ENCODE measurements at places on chromosomes 12 and 14.
A peak's percentile ranks its signal among the peaks of the same experiment; 100 is the strongest.

GRCh38 chr14:45728434-45729225 is 475.6 kb upstream of the MIS18BP1 start:
- DNase-seq, result no peak

GRCh38 chr12:107242189-107242588 is 148.8 kb upstream of the CRY1 start:
- no peak for DNase-seq

DNA sequence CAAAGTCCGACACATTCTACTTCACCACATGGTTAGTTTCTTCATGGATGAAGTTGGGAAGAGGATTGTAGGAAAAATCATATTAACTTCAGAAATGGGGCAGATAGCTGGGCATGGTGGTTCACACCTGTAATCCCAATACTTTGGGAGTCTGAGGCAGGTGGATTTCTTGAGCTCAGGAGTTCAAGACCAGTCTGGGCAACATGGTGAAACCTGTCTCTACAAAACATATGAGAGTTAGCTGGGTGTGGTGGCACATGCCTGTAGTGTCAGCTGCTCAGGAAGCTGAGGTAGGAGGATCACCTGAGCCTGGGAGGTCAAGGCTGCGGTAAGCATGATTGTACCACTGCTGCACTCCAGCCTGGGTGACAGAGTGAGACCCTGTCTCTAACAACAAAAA is 49.5 kb upstream of the PCED1B start:
- DNase-seq, result no peak

GRCh38 chr12:31832740-31833729 is 104.2 kb upstream of the AMN1 start:
- no peak for DNase-seq

GRCh38 chr12:15899282-15899870 is 11.8 kb upstream of the DERA start:
- no peak for DNase-seq

DNA sequence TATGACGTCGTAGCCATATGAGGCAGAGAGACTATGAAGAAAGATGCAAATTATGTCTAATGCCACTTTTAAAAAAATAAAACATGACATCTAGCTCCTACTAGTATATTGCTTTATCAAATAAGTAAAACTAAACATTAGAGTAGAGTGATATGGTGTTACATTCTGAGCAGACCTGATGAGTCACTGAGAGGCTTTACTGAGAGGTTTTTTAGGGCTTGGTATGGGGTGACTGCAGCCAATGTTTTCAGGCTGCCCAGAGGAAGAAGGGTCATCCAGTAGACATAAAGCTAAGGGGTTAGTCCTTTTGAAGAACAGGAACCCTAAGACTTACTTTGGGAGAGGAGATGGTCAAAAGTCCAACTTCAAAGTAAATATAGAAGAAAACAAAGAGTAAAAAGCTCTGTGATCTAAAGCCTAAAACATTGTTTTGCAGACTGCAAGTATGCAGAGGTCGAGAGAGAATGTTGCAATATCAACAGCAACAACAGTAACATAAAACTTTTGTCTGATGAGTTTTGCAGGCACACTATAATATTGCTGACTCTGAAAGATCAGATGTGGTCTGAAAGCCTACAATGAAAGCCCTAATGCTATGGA is 774.7 kb downstream of the TMTC2 start:
- no peak for DNase-seq

GRCh38 chr12:110289044-110289710 is 8.1 kb downstream of the ATP2A2 start:
- DNase-seq, result no peak

GRCh38 chr12:125100551-125101434 is 35.6 kb downstream of the AACS start:
- DNase-seq, result no peak

GRCh38 chr14:97306760-97307246 is 509.6 kb downstream of the VRK1 start:
- DNase-seq, result no peak

GRCh38 chr14:104155513-104155912 is 17.1 kb downstream of the KIF26A start:
- no peak for DNase-seq

DNA sequence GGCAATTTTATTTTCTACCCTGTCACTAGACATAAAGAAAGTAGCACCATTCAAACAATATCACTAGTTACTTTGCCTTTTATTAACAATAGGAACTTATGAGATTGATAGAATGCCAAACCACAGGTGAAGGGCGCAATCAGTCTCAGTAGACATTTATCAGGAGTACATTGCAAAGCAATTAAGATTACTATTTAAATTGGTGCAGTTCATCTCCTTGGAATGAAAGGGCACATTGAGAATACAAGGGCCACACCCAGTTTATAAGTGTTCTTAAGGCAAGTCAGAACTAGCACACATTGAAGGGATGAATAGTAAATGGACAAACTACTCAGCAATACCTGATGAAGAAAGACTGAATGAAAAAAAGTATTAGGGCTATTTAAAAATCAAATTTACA is 601.4 kb downstream of the C12orf50 start:
- DNase-seq, result no peak

DNA sequence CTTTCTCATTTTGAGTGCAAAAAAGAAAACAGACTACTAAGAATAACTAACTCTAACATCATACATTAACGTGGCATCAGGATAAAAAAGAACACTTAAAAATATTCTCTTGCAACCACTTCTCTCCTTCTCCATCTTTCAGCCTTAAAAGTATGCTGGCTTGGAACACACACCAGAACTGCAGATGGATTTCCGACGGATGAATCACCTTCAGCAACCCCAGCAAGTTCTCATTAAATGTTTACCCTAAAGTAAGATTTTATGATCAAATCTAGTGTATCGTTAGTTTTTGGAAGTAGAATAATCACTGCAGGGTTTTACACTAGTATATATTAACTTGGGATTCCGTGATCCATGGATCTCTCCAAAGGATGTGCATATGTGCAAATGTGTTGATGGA is 1.2 kb downstream of the NEK9 start:
- DNase-seq, result no peak

DNA sequence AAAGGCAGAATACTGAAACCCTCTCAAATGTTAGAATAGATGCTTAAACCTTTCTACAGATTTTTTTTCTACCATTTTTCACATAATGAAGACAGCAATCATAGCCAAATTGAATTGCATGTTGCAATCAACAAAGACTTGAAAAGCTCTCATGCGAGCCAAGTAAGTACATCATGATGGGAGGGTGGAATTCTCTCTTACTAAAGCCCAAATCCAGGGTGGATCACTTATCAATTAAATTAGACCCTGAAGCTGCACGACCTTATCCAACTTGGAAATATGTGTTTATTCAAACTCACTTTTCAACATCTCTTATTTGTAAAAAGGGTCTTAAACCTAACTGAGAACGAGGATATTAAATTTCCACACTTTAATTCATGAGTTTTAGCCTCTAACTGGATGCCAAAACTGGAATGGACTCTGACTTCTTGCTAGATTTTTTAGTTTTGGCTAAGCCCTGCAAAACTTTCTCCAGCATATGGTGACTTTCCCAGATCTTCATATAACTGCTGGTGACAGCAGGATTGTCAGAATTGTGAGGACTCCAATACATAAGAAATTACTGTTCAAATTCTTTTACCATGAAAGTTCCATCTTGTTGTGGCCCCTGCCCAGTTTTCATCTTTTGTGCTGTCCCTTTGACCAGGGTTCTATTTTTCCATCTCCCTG is 53.6 kb downstream of the HECTD4 start:
- DNase-seq, result no peak

- DNase-seq, result no peak
Observed at GRCh38 chr14:79118291-79118690, 948.1 kb downstream of the NRXN3 start.

GRCh38 chr12:84805474-84805858 is 107.1 kb downstream of the SLC6A15 start:
- DNase-seq, result no peak

GRCh38 chr14:103886304-103887169 is 39.2 kb upstream of the PPP1R13B start:
- no peak for DNase-seq

DNA sequence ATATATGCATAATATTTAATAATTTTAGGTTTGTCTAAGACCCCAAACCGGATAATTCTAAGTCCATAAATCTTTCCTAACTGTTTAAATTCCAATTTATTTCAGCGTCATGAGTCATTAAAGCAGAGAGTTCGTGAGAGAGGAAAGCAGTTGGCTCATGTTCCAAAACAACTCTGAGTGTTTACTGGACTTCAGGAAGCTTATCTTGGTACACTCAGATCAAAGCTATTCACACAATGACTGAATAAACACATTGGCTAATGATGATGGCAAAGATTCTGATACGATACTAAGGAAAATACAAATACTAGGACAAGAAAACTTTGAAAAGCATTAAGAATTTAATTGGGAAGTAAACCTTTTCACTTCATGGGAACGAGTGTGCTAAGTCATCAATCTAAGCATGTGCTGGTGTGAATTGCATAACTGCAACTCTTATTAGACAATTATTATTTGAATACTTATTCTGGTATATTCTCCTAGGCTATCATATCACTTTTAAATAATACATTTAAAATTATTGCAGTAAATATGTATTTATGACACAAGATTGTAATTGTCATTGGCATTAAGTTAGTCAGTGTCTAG is 34.8 kb upstream of the CLEC14A start:
- DNase-seq, result peak; percentile 91

- DNase-seq, result no peak
Observed at GRCh38 chr12:52090291-52090690, 10.8 kb downstream of the SMIM41 start.

- no peak for DNase-seq
Observed at GRCh38 chr12:66929121-66929520, 250.2 kb upstream of the GRIP1 start.

- DNase-seq, result no peak
Observed at GRCh38 chr14:78005325-78005724, 164.8 kb upstream of the NRXN3 start.

DNA sequence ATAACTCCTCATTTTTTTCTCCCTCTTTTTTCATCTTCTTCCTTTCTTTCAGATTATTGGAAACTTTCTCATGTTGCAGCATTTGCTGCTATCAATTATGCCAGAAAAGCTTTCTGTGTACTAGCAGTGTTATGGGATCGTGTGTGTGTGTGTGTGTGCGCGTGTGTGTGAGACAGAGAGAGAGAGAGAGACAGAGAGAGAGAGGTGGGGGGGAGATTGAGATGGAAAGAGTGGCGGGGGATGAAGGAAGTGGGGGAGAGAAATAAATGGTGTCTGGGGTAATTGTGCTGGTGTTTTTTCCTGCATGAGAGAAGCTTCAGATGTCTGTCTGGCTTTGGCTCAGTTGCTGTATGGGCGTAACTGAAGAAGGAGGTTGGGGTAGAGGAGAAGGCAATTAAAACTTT is 268.9 kb downstream of the RAD51B start:
- no peak for DNase-seq

Measured in amniotic stem cell (primary cell).